ENCODE measurements at places on chromosomes 12 and 14. TPM values are rescaled to one million over a fixed set of nuclear protein-coding genes. Genes with fewer than 3 reads are reported as not detected.

- H3K27me3 ChIP-seq = no peaks in the 10 kb centered on the region
- no peaks in the 10 kb centered on the region for H3K36me3 ChIP-seq
- DNase-seq = no peak
- no peaks in the 10 kb centered on the region for H3K4me1 ChIP-seq
- H3K4me3 ChIP-seq = no peak overlapping the region
Measured at GRCh38 chr14:53516261-53516774, 363.2 kb upstream of the DDHD1 start.

The AICDA gene
- not detected for polyA plus RNA-seq

DNA sequence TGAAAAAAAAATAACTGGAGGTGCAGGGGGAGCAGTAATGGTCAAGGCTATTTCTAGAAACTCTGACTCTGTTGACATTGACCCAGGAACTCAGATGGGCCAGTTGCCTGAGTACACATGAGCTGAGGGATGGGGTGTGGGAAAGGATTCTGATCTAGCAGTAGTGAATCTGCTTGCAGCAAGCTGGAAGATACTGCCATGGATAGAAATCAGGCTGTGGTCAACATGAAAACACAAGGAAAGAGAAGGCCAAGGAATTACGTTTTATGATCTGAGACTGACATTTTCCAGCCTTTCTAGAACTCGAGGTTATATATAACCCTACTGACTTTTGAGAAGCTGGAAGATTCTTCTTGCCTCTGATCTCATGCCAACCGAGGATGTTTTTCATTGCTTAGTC, 90.0 kb downstream of the ANO6 start:
- peaks cover 7% of the 10 kb centered on the region for H3K4me1 ChIP-seq
- peaks cover 10% of the 10 kb centered on the region for H3K36me3 ChIP-seq
- no peaks in the 10 kb centered on the region for H3K27me3 ChIP-seq
- no peak overlapping the region for H3K27ac ChIP-seq
- DNase-seq = no peak

- H3K4me3 ChIP-seq = no peak overlapping the region
- H3K27me3 ChIP-seq = no peaks in the 10 kb centered on the region
- no peak for DNase-seq
- H3K27ac ChIP-seq = no peak overlapping the region
- no peaks in the 10 kb centered on the region for H3K4me1 ChIP-seq
- H3K36me3 ChIP-seq = no peaks in the 10 kb centered on the region
Measured at GRCh38 chr14:52898496-52898895, 52.4 kb downstream of the FERMT2 start.

The RNFT2 gene
- not detected for polyA plus RNA-seq

DNA sequence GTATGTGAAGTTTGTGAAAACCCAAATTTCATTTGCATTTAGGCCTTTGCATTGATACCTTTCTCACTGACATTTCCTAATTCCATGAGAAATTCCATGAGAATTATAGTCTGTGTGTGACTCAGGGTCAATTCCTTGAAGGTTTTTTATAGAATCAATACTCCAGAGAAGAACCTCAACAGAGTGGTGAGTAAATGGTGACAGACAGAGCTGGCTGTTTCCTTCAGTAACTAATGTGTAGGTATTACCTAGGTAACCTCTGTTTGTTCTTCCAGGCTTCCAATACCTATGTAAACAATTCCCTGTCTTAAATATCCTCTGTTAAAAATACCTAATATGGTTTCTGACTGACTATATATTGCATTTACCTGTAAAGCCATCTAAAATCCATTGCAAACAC, 117.0 kb downstream of the TTC8 start:
- no peaks in the 10 kb centered on the region for H3K36me3 ChIP-seq
- DNase-seq = no peak
- no peaks in the 10 kb centered on the region for H3K4me1 ChIP-seq

DNA sequence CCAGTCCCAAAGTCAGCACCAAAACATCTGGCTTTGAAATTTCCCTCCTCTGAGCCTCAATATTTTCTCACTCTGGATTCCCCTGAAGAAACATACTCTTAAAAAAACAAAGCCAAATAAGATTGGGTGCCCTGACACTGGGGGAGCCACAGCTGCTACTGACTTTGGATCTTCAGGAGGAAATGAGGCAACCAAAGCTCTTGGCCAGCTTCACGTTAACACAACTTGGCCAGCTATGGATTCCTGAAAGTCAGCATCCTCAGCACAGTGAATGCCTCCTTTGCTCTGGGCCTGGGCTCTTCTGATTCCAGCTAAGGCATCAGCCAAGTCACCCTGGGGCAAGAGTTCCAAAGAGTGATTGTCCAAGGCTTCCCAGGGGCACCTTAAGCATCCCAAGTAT, 254.8 kb downstream of the ANO2 start:
- no peaks in the 10 kb centered on the region for H3K27me3 ChIP-seq
- no peaks in the 10 kb centered on the region for H3K4me1 ChIP-seq
- H3K4me3 ChIP-seq = no peak overlapping the region
- H3K36me3 ChIP-seq = no peaks in the 10 kb centered on the region
- no peak for DNase-seq
- H3K27ac ChIP-seq = no peak overlapping the region

The RACGAP1 gene
- polyA plus RNA-seq = 5.4 TPM

The APPL2 gene
- polyA plus RNA-seq = 7.1 TPM

The PRKCH gene
- 5.4 TPM for polyA plus RNA-seq

The SOS2 gene
- polyA plus RNA-seq = 9.8 TPM

The CPSF6 gene
- 10.7 TPM for polyA plus RNA-seq

DNA sequence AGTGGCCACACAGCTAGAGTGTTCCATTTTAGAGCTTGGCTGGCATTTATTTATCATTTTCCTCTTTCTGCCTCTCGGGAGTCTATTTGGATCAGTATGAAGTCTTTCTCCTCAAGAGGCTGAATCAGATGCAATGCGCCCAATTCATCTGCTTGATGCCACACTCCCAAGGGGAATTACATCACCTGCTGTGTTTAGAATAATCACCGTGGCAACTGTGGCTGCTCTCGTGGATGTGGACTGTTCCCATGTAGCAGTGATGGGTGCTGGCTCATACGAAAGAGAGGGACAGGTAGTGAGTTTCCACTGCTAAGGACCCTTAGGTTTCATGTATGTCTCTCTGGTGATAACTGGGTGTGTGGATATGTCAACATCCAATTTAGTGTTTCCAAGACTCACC, 70.7 kb downstream of the SRRM4 start:
- no peaks in the 10 kb centered on the region for H3K4me1 ChIP-seq
- H3K27ac ChIP-seq = no peak overlapping the region
- DNase-seq = no peak
- H3K4me3 ChIP-seq = no peak overlapping the region

DNA sequence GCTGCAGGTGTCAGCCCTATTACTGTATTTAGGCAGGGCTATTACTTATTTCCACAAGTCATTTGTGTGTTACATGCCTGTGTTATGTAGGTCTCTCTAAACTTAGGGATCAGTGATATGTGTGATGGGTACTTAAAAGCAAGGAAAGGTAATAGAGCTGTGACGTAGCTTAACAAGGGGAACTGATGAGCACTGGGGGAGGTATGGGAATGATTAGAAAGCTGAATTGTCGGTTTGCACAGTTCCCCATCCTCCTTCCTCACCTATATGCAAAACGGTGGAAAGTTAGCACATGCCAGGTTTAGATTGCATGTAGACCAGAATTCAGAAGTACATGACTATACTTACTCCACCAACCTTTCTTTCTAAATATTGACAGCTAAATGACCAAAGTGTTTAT, 494.3 kb upstream of the GARIN6 start:
- H3K27ac ChIP-seq = no peak overlapping the region
- peaks cover 22% of the 10 kb centered on the region for H3K27me3 ChIP-seq
- no peaks in the 10 kb centered on the region for H3K36me3 ChIP-seq
- no peak overlapping the region for H3K4me3 ChIP-seq
- no peak for DNase-seq
- no peaks in the 10 kb centered on the region for H3K4me1 ChIP-seq

DNA sequence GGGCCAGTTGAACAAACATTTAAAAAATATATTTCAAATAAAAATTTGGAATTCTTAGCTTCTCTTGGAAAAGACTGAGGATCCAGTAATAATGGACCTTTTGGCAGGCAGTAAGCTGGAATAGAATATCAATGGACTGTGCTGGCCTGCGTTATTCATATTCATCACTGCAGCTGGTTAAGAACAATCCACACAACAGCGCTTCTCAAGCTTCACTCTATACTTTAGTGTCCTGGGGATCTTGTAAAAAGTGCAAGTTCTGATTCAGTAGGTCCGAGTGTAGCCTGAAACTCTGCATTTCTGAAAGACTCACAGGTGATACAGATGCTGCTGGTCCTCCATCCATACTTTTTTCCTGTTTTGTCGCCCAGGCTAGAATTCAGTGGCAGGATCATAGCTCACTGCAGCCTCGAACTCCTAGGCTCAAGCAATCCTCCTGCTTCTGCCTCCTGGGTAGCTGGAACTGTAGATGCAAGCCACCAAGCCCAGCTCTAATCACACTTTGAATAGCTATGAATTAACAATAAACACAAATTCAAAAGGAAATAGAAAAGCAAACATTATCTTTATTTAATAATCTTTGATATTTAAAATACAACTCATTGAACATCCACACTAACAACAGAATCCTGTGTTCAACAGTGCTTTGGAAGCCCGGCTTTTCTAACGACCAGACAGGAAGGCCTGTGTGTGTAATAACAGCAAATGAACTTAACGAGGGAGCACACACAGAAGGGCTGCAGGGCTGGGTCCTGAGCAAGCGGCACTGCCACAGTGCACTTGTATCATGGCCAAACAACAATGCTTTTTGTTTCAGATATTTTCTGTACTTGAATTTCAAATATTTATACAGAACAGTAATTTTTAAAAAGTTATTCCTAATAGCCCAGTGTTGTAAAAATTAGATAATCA, 18.4 kb upstream of the TRIP11 start:
- no peak for DNase-seq
- no peak overlapping the region for H3K27ac ChIP-seq
- no peaks in the 10 kb centered on the region for H3K27me3 ChIP-seq

- H3K27ac ChIP-seq = no peak overlapping the region
- no peaks in the 10 kb centered on the region for H3K27me3 ChIP-seq
- no peaks in the 10 kb centered on the region for H3K36me3 ChIP-seq
- H3K4me1 ChIP-seq = no peaks in the 10 kb centered on the region
- H3K4me3 ChIP-seq = no peak overlapping the region
Measured at GRCh38 chr12:128657378-128657777, 166.4 kb downstream of the SLC15A4 start.

- H3K4me3 ChIP-seq = no peak overlapping the region
- DNase-seq = no peak
- no peak overlapping the region for H3K27ac ChIP-seq
- H3K27me3 ChIP-seq = no peaks in the 10 kb centered on the region
Measured at GRCh38 chr12:9831720-9832119, 4.4 kb downstream of the KLRF1 start.

- no peak overlapping the region for H3K27ac ChIP-seq
- H3K36me3 ChIP-seq = no peaks in the 10 kb centered on the region
- peaks cover 21% of the 10 kb centered on the region for H3K27me3 ChIP-seq
- no peak overlapping the region for H3K4me3 ChIP-seq
- peak; percentile 46 for DNase-seq
- H3K4me1 ChIP-seq = peaks cover 32% of the 10 kb centered on the region
Measured at GRCh38 chr14:68718023-68718990, 74.6 kb downstream of the ZFP36L1 start.

The RDH5 gene
- polyA plus RNA-seq = 1.2 TPM

- H3K4me1 ChIP-seq = no peaks in the 10 kb centered on the region
- H3K36me3 ChIP-seq = no peaks in the 10 kb centered on the region
- H3K27me3 ChIP-seq = no peaks in the 10 kb centered on the region
- no peak overlapping the region for H3K4me3 ChIP-seq
- DNase-seq = no peak
- H3K27ac ChIP-seq = no peak overlapping the region
Measured at GRCh38 chr12:130424858-130425697, 87.4 kb downstream of the PIWIL1 start.

The CLEC14A gene
- not detected for polyA plus RNA-seq

The OR4M1 gene
- polyA plus RNA-seq = not detected

The POC1B gene
- polyA plus RNA-seq = 29.7 TPM

The KRT5 gene
- not detected for polyA plus RNA-seq

The LLPH gene
- 44.0 TPM for polyA plus RNA-seq

- H3K4me1 ChIP-seq = no peaks in the 10 kb centered on the region
- no peak overlapping the region for H3K4me3 ChIP-seq
- no peak overlapping the region for H3K27ac ChIP-seq
Measured at GRCh38 chr12:80857311-80857710, 80.4 kb downstream of the LIN7A start.

DNA sequence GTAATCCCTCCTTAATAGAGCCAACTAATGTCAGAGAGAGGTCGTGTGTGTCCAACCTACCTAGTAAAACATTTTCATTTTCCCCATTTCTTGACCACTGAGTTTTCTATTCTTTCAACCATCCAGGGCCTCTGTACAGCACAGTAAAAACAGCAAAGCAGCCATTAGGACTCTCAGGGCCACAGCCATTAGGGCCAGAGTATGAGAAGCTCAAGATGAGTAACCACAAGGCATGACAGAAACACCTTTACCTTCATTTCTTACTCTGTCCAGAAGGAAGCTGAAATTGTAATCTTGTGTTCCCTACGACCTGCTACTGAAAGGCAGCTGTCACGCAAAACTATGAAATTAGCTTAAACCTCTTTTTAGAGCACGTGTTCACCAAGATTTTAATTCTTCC, 2.3 kb downstream of the SPPL3 start:
- H3K27me3 ChIP-seq = no peaks in the 10 kb centered on the region
- no peak overlapping the region for H3K27ac ChIP-seq
- DNase-seq = no peak
- H3K4me3 ChIP-seq = no peak overlapping the region
- H3K4me1 ChIP-seq = peaks cover 36% of the 10 kb centered on the region

The MAP3K9 gene
- 0.03 TPM for polyA plus RNA-seq

The SIX1 gene
- polyA plus RNA-seq = not detected

The KRT71 gene
- not detected for polyA plus RNA-seq

DNA sequence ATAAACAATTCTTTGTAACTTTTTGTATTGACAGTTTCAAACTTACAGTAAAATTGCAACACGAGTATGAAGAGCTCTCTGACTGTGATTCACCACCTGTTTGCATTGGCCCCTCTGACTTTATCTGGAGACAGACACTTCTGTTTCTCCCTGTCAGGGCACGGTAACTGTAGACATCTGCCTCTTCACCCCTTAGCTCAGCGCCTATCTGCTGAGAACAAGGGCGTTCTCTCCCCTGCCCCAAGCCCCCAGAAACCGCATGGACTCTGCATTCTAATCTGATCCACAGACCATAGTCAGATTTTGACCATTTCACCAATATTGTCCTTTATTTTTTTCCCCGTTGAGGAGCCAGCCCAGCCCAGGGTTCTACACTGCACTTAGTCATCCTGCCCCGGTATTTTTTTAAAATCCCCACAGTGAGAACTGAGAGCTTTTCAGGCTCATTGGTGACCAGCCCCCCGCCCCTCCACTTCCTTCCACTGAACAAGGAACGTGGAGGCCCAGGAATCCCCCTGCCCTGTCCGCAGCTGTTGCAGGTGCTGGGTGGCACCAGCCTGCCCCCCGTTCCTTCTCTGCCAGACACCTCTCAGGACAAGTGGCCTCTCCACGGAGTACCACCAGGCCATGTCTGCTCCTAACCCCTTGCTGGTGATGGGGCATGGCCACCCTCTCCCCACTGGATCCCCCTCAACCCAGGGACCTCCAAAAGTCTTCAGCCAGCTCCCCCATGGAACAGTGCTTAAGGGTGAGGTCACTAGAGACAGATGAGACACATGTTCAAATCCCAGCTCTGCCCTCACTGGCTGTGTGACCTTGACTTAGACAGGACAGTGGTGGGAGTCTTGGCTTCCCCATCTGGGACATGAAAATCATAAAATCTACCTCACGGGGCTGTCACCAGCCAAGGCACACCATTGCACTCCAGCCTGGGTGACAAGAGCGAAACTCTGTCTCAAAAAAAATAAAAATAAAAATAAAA, 11.2 kb downstream of the RHOF start:
- H3K4me3 ChIP-seq = no peak overlapping the region
- DNase-seq = peak; percentile 67
- H3K27ac ChIP-seq = peak overlapping the region; percentile 60
- peaks cover 24% of the 10 kb centered on the region for H3K36me3 ChIP-seq
